ENCODE measurements at places on chromosomes 12 and 14.

- peak overlapping the region; percentile 65 for H3K27ac ChIP-seq
- no peaks in the 10 kb centered on the region for H3K36me3 ChIP-seq
- no peaks in the 10 kb centered on the region for H3K27me3 ChIP-seq
- H3K4me1 ChIP-seq: peaks cover 4% of the 10 kb centered on the region
Observed at GRCh38 chr12:104219908-104220404, 4.4 kb downstream of the TXNRD1 start.

- peak within 1 kb of the TSS; percentile 94 for H3K27ac ChIP-seq
- H3K4me1 ChIP-seq: peaks cover 19% of the 10 kb centered on the region
- peak; percentile 97 for DNase-seq
- H3K36me3 ChIP-seq: peaks cover 28% of the 10 kb centered on the region
Observed at GRCh38 chr12:46372544-46373300, at the start of gene SLC38A2. Gene SLC38A2, minus strand, starts transcription at chr12:46372773. Its CDS starts 1,480 bp downstream, at chr12:46371293.

DNA sequence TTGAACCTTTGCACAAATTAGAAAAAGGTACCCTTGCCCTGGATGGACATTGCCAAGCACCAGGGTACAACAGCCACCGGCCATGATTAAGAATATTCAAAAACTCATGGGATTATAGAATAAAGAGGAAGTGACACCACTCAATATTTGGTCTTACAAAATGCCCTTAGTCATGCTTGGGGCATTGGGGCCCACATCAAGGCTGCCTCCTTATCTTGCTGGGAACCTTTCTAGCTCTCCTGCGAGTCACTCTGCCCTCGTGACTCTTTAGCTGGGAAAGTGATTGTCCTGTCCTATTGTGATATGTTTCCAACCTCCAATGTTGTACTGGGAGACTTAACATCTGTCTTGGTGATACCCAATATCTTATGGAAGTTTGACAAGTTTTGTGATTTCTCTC is 57.8 kb downstream of the GTF2A1 start:
- no peak overlapping the region for H3K4me3 ChIP-seq
- no peak for DNase-seq
- no peaks in the 10 kb centered on the region for H3K4me1 ChIP-seq
- H3K27me3 ChIP-seq: no peaks in the 10 kb centered on the region
- no peak overlapping the region for H3K27ac ChIP-seq
- H3K36me3 ChIP-seq: no peaks in the 10 kb centered on the region

- no peaks in the 10 kb centered on the region for H3K4me1 ChIP-seq
- no peaks in the 10 kb centered on the region for H3K36me3 ChIP-seq
- DNase-seq: no peak
Observed at GRCh38 chr14:81137316-81137715, 83.4 kb downstream of the GTF2A1 start.

DNA sequence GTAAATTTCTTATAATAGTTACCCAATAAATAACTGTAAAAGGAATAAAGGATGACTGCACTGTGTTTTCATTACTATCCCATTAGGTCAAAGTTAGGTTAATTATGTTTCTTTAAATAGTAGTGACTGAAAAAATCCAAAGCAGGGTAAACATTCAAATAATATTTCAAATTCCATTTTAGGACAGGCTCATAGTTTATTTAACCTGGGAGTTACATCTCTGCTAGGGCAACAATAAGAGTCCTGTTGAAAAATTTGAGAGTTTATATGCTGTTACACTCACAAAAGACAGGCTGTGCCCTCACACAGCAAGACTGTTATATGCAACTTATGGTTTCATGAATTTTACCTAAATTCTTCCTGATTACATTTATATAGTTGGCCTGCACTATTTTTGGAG is 8.0 kb downstream of the ERP27 start:
- H3K27me3 ChIP-seq: no peaks in the 10 kb centered on the region
- H3K4me3 ChIP-seq: no peak overlapping the region
- H3K27ac ChIP-seq: no peak overlapping the region
- no peaks in the 10 kb centered on the region for H3K36me3 ChIP-seq
- H3K4me1 ChIP-seq: peaks cover 3% of the 10 kb centered on the region

DNA sequence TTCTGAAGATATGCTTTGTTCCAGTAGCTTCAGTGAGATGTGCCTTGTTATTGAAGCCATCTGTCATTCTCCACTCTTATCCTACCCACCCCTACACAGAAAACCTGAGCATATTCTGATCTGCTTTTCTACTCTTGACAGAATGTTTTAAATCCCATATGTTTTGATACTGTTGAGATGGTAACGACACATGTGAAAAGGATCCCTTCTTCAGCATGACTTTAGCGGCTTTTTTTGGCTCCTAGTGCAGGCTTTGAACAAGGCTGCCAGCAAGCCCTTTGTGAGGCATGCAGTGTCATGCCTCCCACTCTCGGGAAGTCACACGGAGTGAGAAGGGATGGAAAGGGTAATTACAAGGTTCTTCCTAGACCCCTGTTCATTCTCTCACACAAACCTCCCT is 228.8 kb upstream of the RGS6 start:
- no peak overlapping the region for H3K4me3 ChIP-seq
- no peaks in the 10 kb centered on the region for H3K27me3 ChIP-seq
- peak; percentile 13 for DNase-seq

DNA sequence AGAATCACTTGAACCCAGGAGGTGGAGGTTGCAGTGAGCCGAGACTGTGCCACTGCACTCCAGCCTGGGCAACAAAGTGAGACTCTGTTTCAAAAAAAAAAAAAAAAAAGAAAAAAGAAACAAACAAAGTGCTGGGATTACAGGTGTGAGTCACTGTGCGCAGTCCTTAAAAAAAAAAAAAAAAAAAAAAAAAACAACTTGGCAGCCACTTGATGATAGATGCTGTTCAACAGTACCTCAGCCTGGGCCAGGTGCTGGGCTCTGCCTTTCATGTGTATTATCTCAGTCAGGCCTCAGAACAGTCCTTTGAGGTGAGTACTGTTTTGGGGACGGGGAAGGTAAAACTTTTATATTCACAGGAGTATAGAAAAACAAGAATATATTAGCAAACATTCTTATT is 9.6 kb downstream of the ACADS start:
- no peak for DNase-seq
- no peak overlapping the region for H3K4me3 ChIP-seq
- H3K4me1 ChIP-seq: no peaks in the 10 kb centered on the region
- no peaks in the 10 kb centered on the region for H3K27me3 ChIP-seq

DNA sequence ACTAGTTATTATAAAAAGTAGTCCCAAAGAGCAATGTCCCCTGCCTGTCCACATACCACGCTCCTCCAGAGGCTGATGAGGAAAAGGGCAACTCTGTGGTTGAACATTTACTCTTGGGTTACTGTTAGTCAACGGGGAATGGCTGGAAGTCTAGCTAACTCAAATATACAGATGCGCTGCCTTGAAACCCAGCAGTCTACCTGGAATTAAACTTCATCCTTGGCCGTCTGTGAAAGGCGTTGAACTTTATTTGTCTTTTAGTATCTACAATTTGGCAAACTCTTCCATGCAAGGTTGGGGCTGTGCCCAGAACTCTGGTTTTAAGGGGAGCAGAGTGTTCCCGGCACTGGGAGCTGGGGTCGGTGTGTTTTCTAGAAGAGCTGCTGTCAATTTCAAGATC is 3.9 kb upstream of the MEG3 start:
- H3K4me1 ChIP-seq: no peaks in the 10 kb centered on the region
- no peaks in the 10 kb centered on the region for H3K27me3 ChIP-seq
- no peak for DNase-seq
- H3K36me3 ChIP-seq: no peaks in the 10 kb centered on the region

- no peak for DNase-seq
- peaks cover 11% of the 10 kb centered on the region for H3K4me1 ChIP-seq
- peaks cover 11% of the 10 kb centered on the region for H3K27me3 ChIP-seq
- no peak overlapping the region for H3K4me3 ChIP-seq
- H3K27ac ChIP-seq: no peak overlapping the region
Observed at GRCh38 chr12:54622463-54623183, 12.1 kb downstream of the LACRT start.

- H3K4me3 ChIP-seq: no peak overlapping the region
- H3K36me3 ChIP-seq: peaks cover 35% of the 10 kb centered on the region
Observed at GRCh38 chr14:102442241-102443211, 67.0 kb downstream of the ANKRD9 start.

DNA sequence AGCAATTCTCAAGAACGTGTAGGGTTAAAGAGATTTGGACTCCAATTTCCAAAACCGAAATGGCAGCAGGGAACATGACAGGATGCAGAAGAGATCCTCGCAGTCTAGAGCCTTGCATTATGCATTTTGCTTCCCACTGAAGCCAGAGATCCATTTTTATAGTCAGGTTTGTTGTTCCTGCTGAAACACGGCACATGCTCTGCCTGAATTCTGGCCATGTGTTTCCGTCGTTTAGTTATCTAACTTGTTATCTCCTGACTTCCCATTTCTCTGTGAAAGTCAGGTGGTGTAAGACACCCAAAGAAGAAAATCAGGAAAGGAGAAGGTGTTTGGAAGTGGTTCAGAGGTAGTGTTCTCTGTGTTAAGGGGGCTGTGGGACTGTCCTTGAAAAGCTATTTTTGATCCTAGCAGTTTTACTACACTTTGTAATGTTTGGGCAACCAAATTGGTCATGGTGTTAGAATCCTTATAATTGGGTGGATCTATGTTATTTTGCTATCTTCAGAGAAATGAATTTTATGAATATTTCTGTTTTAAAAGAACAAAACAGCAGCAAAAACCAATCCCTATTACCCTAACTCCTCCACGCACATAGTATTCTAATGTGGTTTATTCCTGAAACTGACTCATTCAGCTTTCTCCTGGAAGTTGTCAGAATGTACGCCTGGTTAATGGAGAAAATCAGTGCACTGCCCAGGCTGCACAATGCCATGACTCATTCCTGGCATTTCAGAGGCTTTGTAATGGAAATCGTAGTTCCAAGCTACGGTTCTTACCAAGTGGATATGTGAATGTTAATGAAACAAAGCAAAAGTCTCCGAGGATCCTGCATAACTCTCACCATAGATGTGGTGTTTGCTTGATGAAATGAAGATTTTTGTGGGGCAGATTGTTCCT is 110.1 kb downstream of the SAMD4A start:
- no peak overlapping the region for H3K4me3 ChIP-seq
- no peaks in the 10 kb centered on the region for H3K27me3 ChIP-seq
- peak overlapping the region; percentile 85 for H3K27ac ChIP-seq
- no peaks in the 10 kb centered on the region for H3K36me3 ChIP-seq

GRCh38 chr12:68293347-68293746 is 38.8 kb downstream of the MDM1 start:
- H3K4me1 ChIP-seq: no peaks in the 10 kb centered on the region
- no peak for DNase-seq
- no peak overlapping the region for H3K27ac ChIP-seq
- no peak overlapping the region for H3K4me3 ChIP-seq
- no peaks in the 10 kb centered on the region for H3K27me3 ChIP-seq

DNA sequence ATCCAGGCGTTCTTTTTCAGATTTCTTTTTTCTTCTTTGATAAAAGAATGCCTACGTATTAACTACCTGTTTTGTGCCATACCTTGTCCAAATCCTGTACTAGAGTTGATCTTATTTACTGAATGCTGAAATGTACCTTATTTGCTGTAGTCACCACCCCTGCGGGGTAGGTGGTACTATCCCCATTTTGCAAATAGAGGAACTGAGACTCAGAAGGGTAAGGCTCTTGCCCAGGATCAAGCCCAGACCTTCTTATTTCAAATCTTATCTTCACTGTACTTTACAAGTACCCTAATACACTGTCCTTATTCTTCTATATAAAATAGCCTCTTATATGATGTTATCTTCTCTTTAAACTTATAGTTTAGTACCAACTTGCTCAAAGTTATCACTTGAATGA is 206.5 kb downstream of the SLC41A2 start:
- H3K4me3 ChIP-seq: no peak overlapping the region
- H3K4me1 ChIP-seq: no peaks in the 10 kb centered on the region
- no peaks in the 10 kb centered on the region for H3K36me3 ChIP-seq
- DNase-seq: no peak
- H3K27ac ChIP-seq: no peak overlapping the region

DNA sequence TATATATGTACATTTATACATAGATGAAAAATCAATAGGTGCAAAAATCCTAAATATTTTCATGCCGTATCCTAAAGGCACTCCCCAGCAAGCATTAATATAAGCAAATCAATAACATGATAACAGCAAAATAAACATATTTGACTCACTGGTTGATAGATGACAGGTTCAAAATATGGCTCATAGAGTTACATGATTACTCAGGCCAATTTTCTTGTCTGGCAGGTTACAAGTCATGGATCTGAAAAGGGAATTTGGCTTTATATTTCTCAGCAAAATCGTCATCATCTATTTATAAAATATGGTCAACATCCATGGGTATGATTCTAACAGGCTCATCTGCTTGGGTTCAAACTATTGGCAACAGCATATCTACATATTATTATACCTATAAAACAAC is 34.9 kb upstream of the SYT1 start:
- DNase-seq: no peak
- no peak overlapping the region for H3K4me3 ChIP-seq
- H3K27me3 ChIP-seq: no peaks in the 10 kb centered on the region
- H3K36me3 ChIP-seq: no peaks in the 10 kb centered on the region

DNA sequence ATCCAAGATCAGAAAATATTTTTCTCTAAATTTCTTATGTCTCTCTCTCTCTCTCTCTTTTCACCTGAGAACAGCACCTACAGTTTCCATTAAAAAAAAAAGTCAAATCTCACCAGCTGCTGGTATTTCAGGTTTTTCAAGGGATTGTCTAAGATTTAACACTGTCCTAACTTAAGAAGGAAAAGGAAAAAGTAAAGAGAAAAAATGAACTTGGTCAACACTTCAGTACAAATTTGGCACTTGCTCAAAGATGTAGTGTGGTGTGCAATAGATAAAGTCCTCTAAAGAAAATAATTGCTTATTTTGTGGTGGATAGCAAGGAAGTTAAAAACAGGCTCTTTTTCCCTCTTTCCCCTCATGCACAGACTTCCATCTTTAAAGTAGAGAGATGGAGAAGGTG is 416.2 kb downstream of the SOX5 start:
- no peak overlapping the region for H3K4me3 ChIP-seq
- no peak overlapping the region for H3K27ac ChIP-seq
- H3K4me1 ChIP-seq: no peaks in the 10 kb centered on the region
- no peak for DNase-seq
- no peaks in the 10 kb centered on the region for H3K27me3 ChIP-seq

- no peak overlapping the region for H3K27ac ChIP-seq
- no peak overlapping the region for H3K4me3 ChIP-seq
- no peaks in the 10 kb centered on the region for H3K36me3 ChIP-seq
- no peaks in the 10 kb centered on the region for H3K4me1 ChIP-seq
- H3K27me3 ChIP-seq: no peaks in the 10 kb centered on the region
Observed at GRCh38 chr14:81737938-81738337, 204.3 kb upstream of the SEL1L start.

- H3K36me3 ChIP-seq: no peaks in the 10 kb centered on the region
- H3K27ac ChIP-seq: no peak overlapping the region
- H3K4me1 ChIP-seq: peaks cover 6% of the 10 kb centered on the region
- H3K4me3 ChIP-seq: no peak overlapping the region
- peaks cover 85% of the 10 kb centered on the region for H3K27me3 ChIP-seq
Observed at GRCh38 chr12:107322063-107322462, 228.7 kb upstream of the CRY1 start.

DNA sequence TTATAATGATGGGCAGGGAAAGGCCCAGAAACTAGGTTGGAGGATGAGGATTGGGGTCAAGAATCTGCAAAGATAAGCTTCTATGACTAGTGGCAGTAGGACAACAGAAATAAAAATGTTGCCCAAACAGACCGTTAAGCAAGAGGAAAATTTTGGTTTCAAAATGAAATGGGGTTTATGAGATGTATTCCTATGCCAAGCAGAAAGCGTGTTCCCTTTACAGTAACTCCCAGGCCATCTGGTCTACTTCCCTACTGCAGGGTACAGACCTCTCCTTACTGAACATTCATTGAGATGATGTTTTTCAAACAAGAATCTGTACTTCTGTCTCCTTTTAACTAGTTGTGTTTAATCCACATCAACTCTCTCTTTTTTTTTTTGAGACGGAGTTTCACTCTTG is 20.4 kb upstream of the TMEM229B start:
- peaks cover 13% of the 10 kb centered on the region for H3K27me3 ChIP-seq
- H3K4me3 ChIP-seq: no peak overlapping the region
- H3K27ac ChIP-seq: no peak overlapping the region
- no peaks in the 10 kb centered on the region for H3K4me1 ChIP-seq

Data from cardiac muscle cell (in vitro differentiated cells and primary cell).